Activated T-helper 9 cell treated with anti-CD3 and anti-CD28 coated beads, Interleukin-2, amount 50 U/mL, for 16 hours (primary cell): ENCODE measurements at places on chromosomes 4 and X.

- DNase-seq = no peak
These were observed 3.8 kb downstream of the FGF16 start for GRCh38 chrX:77450996-77451395.

- DNase-seq = no peak
These were observed 153.7 kb downstream of the VEGFC start for GRCh38 chr4:176638992-176639391.

- no peak for DNase-seq
These were observed 1.2 kb downstream of the GUCY1A1 start for GRCh38 chr4:155667568-155668511.

DNA sequence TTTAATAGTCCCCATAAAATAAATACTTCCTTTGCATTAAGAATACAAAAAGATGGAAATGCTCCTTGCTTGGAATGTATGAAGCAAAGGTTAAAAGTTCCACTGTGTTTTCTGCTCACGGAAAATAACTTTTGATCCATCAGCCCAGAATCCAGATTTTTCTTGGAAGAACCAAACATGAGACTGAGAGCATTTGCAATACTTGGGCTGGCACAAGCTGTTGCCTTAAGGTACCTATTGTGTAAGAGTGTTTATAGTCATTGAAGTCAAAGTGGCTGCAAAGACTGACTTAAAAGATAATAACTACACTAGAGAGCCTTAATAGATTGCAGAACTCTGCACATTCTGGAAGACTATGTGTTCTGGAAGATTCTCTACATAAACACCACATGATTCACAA lies 281.4 kb downstream of the RAB28 start:
- DNase-seq = no peak

DNA sequence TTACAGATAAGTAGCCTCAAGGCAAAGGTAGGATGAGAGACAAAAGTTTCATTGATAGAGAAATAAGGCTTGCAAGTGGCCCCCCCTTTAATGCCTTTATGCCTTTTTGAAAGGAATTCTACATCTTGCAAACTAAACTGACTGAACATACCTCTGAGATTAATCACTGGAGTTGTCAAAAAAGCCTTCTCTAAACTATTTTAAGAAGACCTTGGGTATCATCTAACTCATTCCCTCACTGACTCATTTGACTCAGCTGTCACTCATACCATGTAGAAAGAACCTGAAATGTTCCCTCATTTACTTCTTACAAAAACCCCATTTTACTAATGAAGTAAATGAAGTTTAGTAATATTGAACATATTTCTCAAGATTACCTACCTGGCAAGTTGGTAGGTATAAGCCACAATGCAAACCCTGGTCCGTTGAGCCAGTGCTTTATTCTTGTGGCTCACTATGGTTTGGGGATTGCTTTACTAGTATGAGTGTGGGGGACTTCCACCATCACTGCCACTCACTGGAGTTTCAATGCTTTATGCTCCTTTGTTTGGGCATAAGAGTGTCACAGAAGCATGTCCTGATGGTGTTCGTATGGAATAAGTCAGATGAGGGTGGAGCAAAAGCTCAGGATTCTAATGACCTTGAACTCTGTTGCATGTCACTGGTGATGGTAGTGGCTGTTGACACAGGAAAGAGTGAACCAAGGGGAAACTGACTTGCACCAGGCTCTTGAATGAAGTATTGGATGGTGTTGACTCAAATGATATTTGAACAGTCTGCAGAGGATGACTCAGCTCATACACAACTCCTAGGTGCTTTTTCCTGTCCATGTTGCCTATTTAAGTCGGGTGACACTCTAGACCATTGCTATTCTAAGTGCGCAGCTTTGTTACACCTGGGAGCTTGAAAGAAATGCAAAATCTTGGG lies 305.5 kb upstream of the EMCN start:
- no peak for DNase-seq

- DNase-seq = no peak
These were observed 29.1 kb downstream of the SPARCL1 start for GRCh38 chr4:87500092-87500462.

- no peak for DNase-seq
These were observed 534.7 kb downstream of the ANKRD50 start for GRCh38 chr4:124177647-124178425.

- no peak for DNase-seq
These were observed 71.7 kb downstream of the ARAP2 start for GRCh38 chr4:36172656-36173055.

GRCh38 chr4:82753238-82753637 lies 45.4 kb downstream of the SCD5 start:
- no peak for DNase-seq

DNA sequence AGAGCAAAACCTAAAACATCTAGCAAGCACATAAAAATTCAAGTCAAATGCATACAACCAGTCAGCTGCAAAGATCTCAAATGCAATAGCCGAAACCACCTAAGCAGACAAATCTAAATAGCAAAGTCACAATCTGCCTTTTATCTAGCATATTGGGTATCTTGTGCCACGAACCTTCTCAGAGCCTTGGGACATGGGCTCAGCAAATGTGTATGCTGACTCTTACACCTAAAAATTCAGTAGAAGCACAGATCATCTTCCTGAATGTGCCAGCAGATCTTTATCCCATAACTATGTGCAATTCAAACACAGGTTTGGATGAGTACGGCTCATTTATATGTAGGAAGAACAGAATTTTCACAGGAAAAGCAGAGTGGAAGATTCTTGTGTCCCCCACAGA lies 492.1 kb downstream of the INPP4B start:
- no peak for DNase-seq

DNA sequence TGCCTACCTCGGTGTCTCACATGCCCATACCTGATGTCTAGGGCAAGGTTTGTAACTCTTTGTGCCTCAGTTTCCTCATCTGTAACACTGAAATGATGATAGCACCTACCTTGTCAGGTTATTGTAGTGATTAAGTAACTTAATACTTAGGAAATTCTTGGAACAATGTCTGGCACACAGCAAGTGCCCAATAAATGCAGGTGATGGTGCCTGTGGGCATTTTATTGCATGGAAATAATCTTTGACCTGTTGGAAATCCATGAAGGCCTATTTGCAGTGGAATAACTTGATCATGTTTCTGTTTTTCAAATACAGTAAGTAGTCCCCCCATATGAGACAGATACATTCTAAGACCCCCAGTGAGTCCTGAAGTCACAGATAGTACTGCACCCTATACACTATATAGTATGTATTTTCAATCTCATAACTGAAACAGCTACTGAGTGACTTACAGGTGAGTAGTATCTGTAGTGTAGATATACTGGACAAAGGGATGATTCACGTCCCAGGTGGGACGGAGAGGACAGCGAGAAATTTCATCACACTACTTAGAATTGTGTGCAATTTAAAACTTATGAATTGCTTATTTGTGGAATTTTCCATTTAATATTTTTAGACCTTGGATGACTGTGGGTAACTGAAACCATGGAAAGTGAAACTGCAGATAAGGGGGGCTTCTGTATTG lies 42.1 kb downstream of the AFF1 start:
- DNase-seq = no peak
